ENCODE measurements at places on chromosomes 3 and 15.

GRCh38 chr3:60339304-60339703 lies 911.9 kb downstream of the FHIT start:
- no peak for DNase-seq

DNA sequence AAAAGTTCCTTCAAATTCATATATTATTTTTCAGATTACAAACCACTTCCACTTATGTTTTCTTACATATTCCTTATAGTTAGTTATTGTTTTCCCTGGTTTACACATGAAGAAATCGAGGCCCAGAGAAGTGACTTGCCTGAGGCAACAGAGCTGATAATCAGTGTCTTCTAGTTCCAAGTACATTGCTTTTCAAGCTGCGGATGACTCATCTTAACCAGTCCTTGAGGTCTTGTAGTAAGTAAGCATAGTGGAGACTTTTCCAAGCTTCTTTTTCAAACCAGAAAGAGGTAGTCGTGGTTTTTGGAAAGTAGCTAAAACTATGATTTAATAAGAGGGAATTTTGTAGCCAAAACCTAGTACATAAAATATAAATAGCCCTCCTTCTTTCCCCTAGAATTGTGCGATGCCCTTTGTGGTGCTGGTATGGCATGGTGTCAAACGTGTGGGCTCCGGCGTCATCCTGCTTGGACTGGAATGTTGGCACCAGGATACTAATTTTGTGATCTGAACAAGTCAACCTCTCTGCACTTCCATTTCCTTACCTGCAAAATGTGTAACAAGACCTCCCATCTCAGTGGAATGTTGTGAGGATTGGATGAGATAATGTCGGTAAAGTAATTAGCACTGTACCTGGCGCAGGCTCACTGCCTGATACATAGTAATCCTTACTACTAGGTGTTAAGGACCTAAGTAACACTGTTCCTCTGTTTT lies 19.0 kb upstream of the DLG1 start:
- DNase-seq = no peak

DNA sequence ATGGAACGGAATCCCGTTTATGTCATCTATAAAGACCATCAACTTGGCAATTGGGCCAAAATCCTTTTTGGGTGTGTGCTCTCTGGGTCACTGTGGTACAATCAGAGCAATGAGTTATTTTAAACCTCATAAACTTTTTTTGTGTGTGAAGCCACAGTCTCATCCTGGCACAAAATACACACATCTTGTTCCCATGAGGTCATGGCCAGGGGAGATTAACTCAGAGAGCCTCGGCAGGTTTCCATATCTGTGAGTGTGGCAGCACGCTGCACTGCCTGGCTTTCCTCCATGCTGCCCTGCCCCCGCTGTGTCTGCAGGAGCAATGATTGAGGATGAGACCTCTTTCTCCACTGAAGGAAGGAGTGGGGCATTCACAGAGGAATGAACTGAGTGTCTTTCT lies 54.0 kb upstream of the DLG1 start:
- DNase-seq = no peak

GRCh38 chr3:73832426-73832825 lies 207.7 kb upstream of the PDZRN3 start:
- no peak for DNase-seq

DNA sequence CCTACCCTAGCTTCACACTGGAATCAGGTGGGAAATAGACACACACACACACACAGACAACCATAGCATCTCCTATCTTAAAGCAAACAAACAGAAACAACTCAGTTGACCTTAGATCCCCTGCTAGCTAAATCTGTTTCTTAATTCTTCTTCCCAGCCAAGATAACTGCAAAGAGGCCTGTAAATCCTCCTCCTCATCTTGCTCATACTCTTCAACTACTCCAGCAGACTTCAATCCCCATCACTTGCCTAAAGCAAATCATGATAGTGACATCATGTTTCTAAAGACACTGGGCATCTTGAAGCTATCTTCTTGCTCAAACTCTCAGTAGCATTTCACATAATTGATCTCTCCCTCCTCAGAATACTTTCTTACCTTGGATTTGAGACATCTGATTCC lies 303.0 kb downstream of the RBMS3 start:
- DNase-seq = no peak

- no peak for DNase-seq
Observed at GRCh38 chr15:42494998-42495360, 455 bp upstream of the SNAP23 start.

GRCh38 chr3:143287403-143287802 lies 167.8 kb downstream of the CHST2 start:
- no peak for DNase-seq

DNA sequence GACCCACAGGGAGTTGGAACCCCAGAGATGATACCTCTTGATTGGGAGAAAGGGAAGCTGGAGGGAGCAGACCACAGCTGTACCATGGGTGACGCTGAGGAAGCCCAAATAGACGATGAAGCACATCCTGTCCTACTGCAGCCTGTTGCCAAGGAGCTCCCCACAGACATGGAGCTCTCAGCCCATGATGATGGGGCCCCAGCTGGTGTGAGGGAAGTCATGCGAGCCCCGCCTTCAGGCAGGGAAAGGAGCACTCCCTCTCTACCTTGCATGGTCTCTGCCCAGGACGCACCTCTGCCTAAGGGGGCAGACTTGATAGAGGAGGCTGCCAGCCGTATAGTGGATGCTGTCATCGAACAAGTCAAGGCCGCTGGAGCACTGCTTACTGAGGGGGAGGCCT lies 201.1 kb downstream of the AKAP13 start:
- no peak for DNase-seq

DNA sequence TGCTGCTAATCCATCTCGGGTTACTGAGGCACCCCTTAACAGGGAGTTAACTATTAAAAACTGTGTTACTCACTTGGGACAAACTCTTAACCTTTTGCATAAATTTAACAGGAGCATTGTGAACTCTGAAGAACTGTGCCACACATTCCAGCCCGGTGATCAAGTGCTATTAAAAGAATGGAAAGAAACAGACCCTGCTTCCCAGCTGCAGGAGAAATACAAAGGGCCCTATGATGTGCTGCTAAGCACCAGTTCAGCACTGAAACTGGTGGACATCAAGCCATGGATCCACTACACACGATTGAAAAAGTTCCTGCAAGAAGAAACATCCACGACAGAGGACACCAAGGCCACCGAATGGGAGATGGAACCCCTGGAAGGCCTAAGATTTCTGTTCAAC lies 114.7 kb upstream of the PLCL2 start:
- no peak for DNase-seq

- DNase-seq = no peak
Observed at GRCh38 chr3:160707187-160707794, 30.3 kb downstream of the ARL14 start.

DNA sequence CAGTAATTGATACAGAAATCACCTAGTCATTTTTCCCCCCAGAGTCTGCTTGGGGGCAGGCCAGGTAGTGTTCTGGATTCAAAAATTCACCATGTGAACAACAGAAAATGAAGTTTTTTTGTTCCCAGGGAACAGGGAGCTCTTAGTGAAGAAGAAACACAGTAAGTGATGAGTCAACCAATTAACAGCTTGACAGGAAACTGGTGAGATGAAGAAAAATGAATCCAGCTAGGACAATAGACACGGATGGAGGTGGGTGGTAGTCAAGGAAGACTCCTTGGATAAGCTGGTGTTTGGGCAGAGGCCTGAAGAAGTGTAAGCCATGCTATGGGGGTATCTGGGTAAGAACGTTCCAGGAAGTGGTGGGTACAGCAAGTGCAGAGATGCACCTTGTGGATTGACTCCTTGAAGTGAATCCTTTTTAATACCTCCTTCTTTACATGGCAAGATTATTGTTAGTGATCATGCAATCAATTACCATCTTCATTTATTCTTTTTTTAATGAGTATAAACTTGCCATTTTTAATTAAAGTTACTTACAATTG lies 339.9 kb upstream of the RGMA start:
- no peak for DNase-seq

DNA sequence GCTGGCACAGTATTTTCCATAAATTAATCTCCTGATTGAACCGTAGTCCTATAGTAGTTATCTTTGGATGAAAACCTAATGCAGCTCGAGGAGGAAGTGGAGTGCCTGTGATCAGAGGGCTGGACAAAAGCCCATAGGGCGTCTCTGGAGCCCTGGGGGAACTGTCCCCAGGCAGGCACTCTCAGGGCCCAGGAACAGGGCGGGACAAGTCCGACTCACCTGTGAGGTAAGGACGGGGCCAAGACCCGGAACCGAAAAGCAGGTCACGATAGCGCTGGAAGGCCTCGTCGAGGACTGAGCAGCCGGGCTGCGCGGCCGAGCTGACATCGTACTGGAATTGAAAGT lies 341 bp downstream of the HEXA start:
- DNase-seq = no peak

DNA sequence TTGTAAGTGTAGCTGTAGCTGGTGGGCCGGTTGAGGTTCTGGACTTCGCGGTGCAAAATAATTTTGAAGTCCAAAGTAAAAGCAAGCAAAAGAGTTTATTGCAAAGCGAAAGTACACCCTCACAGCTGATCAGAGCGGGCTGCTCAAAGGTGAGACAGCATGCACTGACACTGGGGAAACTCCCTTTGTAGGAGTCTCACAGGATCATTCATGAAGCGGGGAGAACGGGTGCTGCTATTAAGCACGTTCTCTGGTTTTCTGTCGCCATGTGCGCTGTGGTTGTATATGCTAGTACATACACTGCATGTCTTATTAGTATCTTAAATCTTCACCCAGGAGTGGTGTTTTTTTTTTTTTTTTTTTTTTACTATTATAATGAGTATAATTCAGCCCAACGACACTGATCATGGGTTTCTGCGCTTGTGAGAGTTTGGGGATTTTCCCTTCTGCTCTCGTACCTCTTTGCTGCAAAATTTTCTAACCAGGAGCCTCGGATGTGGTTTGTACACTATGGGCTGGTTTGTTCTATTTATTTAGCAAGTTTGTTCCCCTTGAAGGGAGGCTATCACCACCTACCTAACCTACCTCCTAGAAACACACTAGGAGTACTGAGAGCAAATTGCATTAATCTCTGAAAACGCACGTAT lies 1.4 kb upstream of the AP4E1 start:
- DNase-seq = peak; percentile 33

GRCh38 chr15:67097930-67098740 lies 32.7 kb downstream of the SMAD3 start:
- DNase-seq = no peak

- DNase-seq = no peak
Observed at GRCh38 chr3:194181612-194182529, 45.9 kb downstream of the HES1 start.

DNA sequence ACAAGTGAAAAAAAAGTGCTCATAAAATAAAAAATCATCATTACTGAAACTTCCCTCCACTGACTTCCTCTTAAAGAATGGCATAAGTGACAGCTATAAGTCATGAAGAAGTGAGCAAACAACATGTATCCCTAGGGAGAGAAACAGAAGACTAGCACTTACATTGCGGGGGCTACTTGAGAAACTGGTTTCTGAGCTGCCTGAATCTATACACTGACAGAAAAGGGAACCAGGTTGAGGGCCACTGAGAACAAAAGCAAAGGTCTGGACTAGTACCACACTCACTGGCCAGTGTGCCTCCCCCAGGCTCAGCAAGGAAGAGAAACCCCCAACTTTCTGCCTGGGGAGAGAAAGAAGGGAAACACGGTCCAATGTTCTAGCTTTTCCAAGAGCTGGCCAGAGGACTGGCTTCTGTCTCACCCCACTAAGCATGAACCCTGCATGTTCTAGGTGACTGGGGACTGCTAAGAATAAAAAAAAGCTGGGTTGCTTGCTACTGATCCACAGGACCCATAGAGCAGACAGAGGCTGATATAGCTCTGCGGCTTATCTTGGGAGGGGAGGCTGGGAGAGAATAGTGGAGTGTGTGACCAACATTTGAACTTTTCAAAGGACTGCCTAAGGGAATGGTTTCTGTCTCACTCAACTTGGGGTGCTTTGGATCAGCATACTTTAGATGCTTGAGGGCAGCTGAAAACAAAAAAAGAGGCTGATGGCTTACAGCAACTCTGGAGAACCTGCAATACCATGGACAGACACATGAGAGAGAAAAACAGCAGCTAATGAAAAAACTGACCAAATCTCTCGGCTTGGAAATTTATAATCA lies 8.1 kb downstream of the RAD18 start:
- DNase-seq = no peak

DNA sequence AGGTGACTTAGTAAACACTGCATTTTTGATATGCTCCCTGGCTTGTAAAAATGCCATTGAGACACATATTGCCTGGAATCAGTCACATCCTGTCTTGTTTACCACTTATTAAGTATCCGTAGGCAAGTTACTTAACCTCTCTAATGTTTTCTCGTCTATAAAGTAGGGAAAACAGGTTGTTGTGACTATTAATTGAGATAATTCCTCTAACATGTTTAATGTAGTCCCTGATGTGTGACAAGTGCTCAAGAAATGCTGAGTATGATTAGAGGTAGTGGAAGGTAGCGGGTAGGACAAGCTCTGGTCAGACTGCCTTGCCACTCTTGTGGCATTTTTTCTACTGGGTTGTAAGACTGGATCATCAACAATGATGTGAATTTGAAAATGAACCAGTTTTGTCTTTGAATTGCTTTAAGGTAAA lies 54.1 kb downstream of the NFKBIZ start:
- no peak for DNase-seq

DNA sequence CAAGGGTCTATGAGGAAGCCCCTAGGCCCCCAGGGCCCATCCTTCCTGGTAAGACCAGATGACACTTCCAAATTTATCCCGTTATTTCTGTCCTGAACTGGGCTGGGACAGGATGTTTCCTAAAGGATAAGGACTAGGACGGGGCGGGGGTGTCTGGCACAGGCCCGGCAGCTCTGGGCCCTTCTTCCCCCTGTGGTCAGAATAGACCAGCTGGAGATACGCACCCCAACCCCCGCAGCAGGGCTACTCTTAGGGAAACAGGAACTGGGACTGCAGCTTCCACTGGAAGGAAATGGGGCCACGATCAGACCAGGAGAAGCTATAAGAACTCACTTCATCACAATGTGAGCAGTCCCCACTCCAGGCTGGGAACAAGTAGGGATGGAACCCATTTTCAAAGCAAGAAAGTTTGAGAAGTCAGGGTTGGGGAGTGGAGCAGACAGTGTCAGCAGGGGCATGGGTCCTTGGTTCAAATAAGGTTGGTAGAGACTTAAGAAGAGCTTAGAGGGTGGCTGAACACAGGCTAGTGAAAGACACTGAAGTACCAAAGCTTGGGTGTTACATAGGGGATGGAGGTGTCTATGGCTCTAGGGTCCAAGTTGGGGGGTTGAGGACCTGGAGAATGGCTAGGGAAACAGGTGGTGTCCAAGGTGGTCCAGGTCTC lies 1.1 kb downstream of the NCKIPSD start:
- no peak for DNase-seq

GRCh38 chr15:30023798-30024295 lies 58.9 kb upstream of the GOLGA8J start:
- no peak for DNase-seq

GRCh38 chr15:38603672-38604071 lies 39.1 kb upstream of the RASGRP1 start:
- no peak for DNase-seq

- DNase-seq = no peak
Observed at GRCh38 chr3:37466660-37467359, 292.4 kb upstream of the LRRFIP2 start.

- no peak for DNase-seq
Observed at GRCh38 chr3:52245322-52246263, at the start of gene PPM1M. PPM1M (plus strand) TSS chr3:52245759; CDS start chr3:52245825, 66 bp downstream.

- no peak for DNase-seq
Observed at GRCh38 chr3:128217702-128218547, 64.6 kb downstream of the EEFSEC start.

Measured in stimulated activated CD8-positive, alpha-beta memory T cell treated with anti-CD3 and anti-CD28 coated beads, Interleukin-7, amount 100 ng/mL, for 1 hour (primary cell).